ENCODE measurements at places on chromosomes 2 and 18. TPM values are rescaled to one million over a fixed set of nuclear protein-coding genes. Genes with fewer than 3 reads are reported as not detected.

Gene PPP4R1
- total RNA-seq, result 139 TPM

Gene PARD3B
- total RNA-seq, result 24.6 TPM

Gene RAX
- total RNA-seq, result not detected

Gene CDH20
- total RNA-seq, result 1.2 TPM

Gene UGT1A9
- total RNA-seq, result not detected

Gene KCNE4
- total RNA-seq, result 9.3 TPM

Gene MYO3B
- 0.15 TPM for total RNA-seq

Gene ALLC
- 0.16 TPM for total RNA-seq

Gene TIGD1
- total RNA-seq, result 5.6 TPM

Gene POMC
- 2.9 TPM for total RNA-seq

Gene PTPRN
- total RNA-seq, result not detected

DNA sequence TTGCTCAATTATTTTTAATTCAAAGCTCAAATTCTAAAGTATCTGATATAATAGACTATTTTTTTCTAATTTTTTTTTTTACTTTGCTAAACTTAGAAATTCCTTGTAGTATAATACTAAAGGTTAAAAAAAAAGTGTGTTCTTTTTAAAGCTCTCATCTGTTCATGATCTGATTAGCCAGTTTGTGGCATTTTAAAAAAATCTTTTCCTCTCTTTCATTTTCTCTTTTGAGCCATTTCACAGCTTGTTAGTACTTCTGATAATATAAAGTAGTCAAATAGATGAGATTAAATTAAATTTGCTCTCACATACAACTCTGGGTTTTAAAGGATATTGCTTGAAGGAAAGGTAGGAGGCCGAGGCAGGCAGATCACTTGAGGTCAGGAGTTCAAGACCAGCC, 40.7 kb upstream of the NEMP2 start:
- no peak for DNase-seq

- no peak for DNase-seq
Observed at GRCh38 chr2:25322312-25322711, 19.4 kb downstream of the DNMT3A start.

DNA sequence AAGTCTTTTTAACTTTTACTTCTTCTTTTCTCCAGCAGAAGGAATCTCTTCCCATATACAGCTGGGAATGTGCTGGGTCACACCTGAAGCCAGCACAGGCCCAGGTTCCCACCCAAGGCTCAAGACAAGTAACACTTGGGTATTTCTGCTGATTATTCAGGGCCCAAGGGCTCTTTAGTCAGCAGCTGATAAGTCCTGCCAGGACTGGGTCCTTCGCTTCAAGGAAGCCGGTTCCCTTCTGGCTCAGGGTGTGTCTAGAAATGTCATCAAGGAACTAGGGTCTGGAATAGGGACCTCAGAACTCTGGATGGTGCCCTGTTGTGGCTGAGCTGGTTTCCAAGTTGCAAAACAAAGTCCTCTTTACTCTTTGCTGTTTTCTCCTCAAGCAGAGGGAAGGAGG, 27.0 kb upstream of the SERPINB2 start:
- no peak for DNase-seq

DNA sequence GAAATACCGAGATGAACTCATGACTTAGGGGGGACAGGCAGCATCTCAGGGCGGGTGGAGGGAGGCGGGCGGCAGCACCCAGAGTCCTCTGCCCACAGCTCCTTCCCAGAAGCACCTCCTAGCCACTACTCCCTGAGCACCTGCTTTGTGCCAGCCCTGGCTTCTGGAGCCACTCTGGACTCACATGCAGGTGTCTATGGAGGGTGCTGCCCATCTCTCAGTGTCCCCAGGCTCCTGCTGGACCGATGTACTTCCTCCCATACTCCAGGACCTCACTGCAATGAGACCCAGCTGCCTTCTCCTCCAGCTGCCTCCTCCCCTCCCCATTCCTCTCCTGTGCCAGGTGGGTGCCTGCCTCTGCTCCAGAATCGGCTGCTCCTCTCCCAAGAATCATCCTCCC, 22.1 kb upstream of the OTOS start:
- no peak for DNase-seq

GRCh38 chr2:169118060-169118459, 48.7 kb downstream of the DHRS9 start:
- DNase-seq, result no peak

GRCh38 chr18:3451183-3451988, 1.4 kb downstream of the TGIF1 start:
- peak; percentile 94 for DNase-seq

DNA sequence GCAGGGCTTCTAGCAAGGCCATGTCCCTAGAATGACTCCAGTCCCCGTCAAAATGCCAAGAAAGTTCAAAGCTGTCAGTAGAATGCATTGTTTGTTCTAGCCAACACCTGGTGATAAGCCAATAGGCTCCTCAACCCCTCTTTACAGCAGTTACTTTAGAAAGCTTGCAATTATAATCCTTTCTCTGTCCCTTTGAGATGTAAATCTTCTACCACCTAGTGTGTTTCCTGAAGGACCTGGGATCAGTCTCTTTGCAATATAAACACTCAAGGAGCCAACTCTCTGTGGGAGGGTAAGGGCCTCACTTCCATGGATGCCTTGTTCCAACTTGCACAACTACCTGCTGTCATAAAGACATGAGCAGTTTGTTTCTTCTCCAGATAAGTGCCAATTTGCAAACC, 301.8 kb downstream of the NBAS start:
- DNase-seq, result no peak

- DNase-seq, result no peak
Observed at GRCh38 chr2:223459328-223459939, 142.7 kb downstream of the SCG2 start.

GRCh38 chr2:127216095-127216494, 4.0 kb downstream of the CYP27C1 start:
- no peak for DNase-seq

DNA sequence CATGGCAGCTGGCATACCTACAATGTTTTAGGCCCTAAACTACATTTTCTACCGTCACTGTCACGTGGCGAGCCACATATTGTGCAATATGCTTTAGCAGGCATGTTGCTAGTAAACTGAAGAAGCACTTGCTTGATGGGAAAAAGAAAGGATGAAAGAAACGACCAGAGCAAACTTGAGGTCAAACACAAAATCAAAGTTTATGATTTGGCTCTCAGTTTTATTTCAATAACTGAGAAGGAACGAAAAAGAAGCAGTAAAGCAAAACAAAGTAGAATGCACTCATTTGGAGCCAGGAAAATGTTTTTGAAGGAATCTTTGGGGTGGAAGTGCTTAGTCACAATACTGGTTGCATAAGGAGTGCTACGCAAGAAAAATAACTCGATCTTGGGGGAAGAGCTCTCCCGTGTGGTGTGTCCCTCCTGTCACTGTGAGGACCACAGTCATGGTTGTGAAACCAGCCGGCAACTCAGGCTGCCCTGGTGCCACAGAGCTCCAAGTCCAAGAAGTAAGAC, 349.8 kb downstream of the RBM43 start:
- DNase-seq, result peak; percentile 65

DNA sequence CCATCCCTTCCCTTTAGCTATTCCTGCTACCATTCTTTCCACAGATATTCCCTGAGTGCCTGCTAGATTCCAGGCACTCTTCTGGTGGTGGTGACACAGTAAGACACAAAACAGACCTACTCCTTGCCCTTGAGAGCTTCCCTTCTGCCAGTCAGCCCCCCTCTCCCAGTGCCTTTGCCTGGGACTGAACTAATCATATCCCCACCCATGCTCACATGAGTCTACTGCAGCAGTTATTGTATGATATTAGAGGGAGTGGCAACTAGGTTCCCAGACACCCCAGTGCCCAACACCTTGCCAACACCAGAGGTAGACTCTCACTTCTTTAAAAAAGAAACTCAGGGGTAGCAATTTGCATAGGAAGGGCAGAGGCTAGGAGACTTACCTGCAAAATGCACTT, 7.2 kb upstream of the LBH start:
- DNase-seq, result no peak

- DNase-seq, result no peak
Observed at GRCh38 chr2:150404147-150404546, 83.3 kb downstream of the RND3 start.

DNA sequence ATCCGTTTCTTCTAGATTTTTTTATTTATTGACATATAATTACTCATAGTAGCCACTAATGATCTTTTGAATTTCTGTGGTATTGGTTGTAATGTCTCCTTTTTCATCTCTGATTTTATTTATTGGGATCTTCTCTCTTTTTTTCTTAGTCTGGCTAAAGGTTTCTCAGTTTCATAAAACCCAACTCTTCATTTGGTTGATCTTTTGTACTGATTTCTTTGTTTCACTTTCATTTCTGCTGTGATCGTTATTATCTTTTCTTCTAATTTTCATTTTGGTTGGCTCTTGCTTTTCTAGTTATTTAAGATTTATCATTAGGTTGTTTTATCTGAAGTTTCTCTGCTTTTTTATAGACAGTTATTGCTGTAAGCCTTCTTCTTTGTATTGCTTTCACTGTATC, 463.6 kb upstream of the CRIM1 start:
- no peak for DNase-seq

GRCh38 chr2:136572335-136572734, 193.0 kb upstream of the THSD7B start:
- DNase-seq, result no peak

DNA sequence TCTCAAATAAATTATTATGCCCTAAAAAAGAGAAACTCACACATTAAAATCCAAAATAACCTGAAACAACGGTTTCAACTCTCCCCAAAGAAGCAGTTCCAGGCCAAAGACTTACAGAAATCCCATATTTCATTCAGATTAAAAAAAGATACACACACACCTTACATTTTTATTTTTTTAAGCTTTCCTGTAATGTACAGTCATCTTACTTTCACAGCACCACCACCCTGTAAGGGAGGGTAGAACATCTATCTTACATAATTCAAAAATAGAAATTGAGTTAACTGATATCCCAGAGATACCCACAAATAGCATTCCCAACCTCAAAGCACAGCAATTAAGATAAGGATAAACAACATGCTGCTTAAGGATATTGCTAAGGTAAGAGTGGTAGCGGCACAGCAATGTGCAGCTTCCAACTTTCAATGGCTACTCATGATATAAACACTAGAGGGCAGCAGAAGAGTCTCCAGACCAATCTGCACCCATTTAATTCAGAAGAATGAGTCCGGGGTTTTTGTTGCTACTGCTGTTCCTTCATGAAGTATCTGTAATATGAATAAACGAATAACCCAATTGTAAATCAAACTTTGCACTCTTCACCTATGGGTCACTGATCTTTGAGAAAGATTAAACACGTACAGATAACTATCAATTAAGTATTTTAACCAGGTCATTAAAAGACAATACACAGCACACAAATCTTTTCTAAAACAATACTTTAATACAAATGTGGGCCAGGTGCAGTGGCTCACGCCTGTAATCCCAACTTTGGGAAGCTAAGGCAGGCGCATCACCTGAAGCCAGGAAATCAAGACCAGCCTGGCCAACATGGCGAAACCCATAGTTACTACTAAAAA, 11.3 kb downstream of the GFPT1 start:
- no peak for DNase-seq

- DNase-seq, result no peak
Observed at GRCh38 chr2:212392043-212392442, 146.6 kb downstream of the ERBB4 start.

Measured in breast epithelium (tissue), 4 donors.